Coronary artery (tissue), 2 donors: ENCODE measurements at places on chromosomes 6 and 20.
A peak's percentile ranks its signal among the peaks of the same experiment; 100 is the strongest.

GRCh38 chr6:26045065-26045927 lies 41.9 kb upstream of the HFE start:
- peak; percentile 81 for DNase-seq

- DNase-seq = no peak
These were observed 6.9 kb downstream of the OLIG3 start for GRCh38 chr6:137487181-137487868.

DNA sequence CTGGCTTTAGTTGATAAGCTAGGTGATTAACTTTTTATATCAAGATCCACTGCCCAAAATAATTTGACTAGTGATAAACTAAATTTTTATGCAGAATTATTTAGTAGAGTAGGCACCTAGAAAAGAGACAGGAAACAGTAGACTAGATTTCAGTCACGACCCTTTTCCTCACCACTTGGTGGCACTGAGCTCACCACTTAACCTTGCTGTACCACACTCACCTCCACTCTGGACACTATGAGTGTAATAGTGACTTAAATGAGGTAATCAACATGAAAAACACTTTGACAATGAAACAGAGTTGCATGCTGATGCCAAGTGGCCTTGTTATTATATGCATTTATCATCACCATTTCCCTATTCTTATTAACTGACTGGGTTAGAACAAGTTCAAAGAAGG lies 730.4 kb downstream of the KIF16B start:
- DNase-seq = no peak

DNA sequence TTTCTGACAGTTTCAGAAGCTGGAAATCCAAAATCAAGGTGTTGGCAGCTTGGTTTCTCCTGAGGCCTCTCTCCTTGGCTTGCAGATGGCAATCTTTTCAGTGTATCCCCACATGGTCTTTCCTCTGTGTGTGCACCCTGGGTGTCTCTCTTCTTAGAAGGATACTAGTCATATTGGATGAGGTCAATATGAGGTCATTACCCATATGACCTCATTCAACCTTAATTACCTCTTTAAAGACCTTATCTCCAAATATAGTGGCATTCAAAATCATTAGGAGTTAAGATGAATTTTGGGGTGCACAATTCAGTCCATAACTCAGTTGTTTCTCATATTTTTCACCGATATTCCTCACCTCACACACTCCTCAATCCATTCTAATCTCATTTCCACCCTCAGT lies 92.4 kb upstream of the TGM3 start:
- no peak for DNase-seq

GRCh38 chr6:110342759-110343158 lies 15.4 kb downstream of the METTL24 start:
- DNase-seq = no peak

DNA sequence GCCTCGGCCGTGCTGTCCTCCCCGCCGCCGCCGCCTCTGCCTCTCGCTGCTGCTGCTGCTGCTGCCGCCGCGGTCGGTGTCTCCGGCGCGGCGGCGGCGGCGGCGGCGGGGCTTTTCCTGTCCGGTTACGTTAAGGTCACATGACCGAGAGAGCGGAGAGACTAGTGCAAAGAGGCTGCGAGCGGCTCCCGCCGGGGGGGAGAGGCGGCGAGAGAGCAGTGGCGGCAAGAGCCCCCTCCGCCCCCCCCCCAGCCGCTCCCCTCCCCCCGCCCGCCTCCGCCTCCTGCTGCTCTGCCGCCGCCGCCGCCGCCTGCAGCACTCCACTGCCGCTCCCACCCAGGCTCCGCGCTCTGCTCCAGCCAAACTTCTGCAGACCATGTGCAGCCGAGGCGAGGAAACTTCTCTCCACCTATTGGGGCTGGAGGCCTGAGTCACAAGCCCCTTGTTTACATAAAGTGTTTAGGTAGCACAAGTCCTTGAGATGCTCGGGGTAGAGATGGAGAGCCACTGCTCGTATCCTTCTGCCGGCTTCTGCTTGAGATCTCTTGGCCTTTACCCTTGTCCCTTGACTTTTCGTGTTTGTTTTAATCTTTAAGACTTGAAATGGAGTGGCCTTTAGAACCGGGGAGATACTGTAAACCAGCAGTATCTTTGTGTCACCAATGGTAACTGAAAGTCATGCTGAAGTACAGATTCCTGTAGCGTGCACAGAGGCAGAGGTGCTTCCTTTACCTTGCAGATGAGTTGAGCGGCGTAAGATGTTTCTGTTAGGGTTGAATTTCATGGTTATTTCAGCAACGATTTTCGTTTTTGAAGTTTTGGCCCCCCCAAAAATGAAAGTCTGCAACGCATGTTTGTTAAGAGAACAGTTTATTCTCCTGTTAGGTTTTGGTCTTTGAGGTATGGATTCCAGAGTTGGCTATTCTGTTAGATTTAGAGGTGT lies at the start of gene ZBTB2:
Gene ZBTB2, minus strand, starts transcription at position 89 of the 943 bp plus-strand sequence. CDS start 17,922 bp downstream, outside the sequence.
- peak; percentile 84 for DNase-seq

GRCh38 chr6:40848038-40848437 lies 191.0 kb downstream of the UNC5CL start:
- no peak for DNase-seq

GRCh38 chr6:158938811-158939254 lies 61.2 kb downstream of the RSPH3 start:
- DNase-seq = no peak

- no peak for DNase-seq
These were observed 127.0 kb downstream of the PHACTR3 start for GRCh38 chr20:59731376-59731775.

DNA sequence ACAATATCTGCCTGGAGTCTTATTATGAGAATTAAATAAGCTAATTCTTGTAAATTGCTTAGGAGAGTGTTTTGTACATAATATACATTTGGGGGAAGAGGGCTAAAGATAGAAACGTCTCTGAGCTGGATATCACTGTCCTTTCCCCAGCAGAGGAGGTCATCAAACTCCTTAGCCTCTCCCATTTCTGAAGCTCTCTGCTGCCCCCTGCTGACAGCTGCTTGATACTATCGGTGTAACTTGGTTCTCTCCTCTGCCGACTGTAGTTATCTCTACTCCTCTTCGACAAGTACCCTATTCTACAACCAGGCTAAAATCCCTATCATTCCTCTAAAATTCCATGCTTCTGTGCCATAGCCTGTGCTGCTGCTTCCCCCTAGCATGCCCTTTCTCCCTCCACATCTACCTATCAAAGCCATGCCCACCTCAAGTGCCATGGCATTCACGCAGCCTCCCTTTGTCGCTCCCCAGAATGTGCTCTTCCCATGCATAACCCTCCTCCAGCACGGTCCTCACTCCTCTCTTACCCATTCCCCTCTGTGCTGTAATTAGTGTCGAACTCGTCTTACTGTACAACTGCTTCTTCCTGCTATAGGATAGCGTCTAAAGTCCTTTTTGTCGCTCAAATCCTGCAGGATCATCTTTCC lies 101.2 kb downstream of the EPM2A start:
- DNase-seq = peak; percentile 78
